ENCODE measurements at places on chromosomes 1 and 21. TPM values are rescaled to one million over a fixed set of nuclear protein-coding genes. Genes with fewer than 3 reads are reported as not detected.
A peak's percentile ranks its signal among the peaks of the same experiment; 100 is the strongest.

GRCh38 chr1:3654549-3655281 is 2.4 kb downstream of the TP73 start:
- DNase-seq, result no peak

GRCh38 chr1:102050556-102050955 is 53.8 kb upstream of the OLFM3 start:
- no peak for DNase-seq

DNA sequence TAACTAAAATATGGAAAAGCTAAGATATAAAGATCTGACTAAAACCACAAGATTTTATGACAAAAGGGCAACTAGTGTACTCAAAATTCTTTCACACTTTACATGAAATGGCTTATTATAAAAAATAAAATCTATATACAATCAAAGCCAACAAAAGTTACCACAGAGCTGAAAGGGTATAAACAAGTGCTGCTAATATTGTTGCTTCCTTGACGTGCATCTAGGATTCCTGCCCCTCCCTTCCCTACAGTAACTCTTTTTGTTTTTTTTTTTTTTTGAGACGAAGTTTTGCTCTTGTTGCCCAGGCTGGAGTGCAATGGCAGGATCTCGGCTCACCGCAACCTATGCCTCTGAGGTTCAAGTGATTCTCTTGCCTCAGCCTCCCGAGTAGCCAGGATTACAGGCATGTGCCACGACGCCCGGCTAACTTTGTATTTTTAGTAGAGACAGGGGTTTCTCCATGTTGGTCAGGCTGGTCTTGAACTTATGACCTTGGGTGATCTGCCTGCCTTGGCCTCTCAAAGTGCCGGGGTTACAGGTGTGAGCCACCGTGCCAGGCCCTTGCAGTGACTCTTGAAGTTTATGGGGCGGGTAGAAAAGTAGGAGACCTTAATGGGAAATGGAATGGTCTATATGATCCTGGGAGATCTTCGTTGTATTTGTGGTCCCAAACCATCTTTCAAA is 4.5 kb downstream of the SRSF4 start:
- no peak for DNase-seq

DNA sequence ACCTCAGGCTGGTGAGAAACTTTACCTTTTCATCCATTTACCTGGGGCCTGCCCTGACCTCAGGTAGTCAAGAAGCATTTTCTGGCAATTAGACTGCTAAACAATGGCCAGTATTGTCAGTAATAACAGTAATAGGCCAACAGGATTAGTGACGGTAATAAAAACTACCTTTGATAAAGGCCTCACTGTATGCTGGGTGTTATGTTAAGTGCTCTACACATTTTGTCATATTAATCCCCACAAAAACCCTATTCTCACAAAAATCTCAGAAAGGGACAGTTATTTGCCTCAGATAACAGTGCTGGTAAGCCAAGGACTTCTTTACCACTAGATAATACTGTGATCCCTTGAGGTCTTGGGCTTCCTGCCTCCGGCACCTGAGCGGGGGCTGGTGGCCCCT is 191.4 kb downstream of the FOXD2 start:
- no peak for DNase-seq

DNA sequence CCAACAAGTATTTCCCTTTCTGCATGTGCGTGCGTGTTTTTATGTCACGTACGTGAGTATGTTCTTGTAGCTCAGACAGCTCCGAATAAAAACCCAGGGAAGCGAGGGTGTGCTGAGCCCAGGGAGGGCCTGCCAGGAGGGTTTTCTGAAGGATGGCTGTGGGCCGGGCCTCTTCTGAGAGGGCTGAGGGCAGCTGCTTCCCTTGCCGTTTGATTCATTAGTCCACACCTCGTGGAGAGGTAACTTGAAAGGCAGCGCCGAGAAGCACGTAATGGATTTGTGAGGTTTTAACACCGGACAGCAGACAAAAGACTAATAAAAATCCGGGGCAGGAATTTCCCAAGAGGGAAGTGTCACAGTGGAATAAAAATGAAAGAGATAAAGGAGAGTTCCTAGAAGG is 29.5 kb downstream of the CD247 start:
- DNase-seq, result no peak

DNA sequence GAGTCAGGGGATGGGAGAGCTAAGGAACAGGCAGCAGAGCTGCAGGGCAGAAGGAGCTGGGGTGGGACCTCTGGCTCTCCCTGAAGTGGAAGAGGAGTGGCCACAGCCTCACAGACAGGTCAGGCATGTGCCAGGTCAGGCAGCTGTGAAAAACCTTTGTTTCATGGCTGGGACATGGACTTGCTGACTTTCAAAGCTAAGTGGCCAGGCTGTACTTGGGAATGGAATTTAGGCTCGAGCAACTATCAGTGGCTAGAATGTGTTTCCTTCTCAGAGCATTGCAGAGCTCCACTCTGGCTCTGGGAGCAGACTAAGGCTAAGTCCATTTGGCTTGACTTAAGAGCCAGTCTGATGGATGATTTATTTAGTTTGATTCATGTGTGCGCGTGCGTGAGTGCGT is 385.1 kb downstream of the LMX1A start:
- DNase-seq, result no peak

- DNase-seq, result no peak
Observed at GRCh38 chr21:41928621-41929220, 25.1 kb downstream of the C2CD2 start.

DNA sequence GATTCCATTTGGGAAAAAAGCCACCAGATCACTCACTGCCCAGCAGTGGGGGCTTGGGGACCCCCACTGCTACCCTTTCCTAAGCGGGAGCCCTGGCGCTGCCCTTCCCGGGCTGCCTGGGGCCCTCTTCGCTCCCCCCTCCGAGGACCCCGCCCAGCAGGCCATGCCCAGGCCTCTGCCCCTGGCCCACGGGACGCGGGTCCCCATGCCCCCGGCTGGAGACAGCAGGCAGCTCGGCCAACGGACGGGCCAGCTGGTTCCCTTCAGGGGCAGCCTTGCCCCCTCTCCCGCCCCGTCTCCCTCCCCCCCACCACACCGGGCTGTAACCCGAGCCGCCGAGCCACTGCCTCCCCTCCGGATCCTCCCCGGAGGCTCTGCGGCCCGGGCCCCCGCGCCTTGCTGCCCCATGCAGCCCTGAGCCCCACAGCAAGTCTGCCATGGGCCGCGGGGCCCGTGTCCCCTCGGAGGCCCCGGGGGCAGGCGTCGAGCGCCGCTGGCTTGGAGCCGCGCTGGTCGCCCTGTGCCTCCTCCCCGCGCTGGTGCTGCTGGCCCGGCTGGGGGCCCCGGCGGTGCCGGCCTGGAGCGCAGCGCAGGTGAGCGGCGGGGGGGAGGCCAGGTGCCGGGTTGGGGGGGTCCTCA is at the start of gene MMP23B:
Gene MMP23B, plus strand, starts transcription at position 392 of the 639 bp plus-strand sequence. Its CDS starts 46 bp downstream, at position 438.
- DNase-seq, result no peak

DNA sequence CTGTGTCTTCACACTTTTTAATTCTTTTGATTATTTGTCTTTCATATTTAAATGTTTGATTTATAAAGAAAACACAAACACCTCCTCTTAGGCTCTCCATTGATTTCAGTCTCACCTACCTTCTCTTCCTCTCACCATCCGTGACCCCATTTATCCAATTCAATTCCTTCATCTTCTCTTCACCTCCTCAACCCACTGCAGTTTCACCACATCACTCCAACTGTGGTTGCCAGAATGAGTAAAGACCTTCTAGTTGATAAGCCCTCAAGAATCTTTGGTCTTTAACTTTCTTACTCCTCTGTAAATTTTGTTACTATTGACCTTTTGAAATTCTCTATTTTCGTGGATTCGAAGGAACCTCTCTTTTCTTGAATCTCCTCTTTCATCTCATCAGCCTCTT is 260.7 kb downstream of the CHRM3 start:
- no peak for DNase-seq

GRCh38 chr1:35650416-35650815 is 9.1 kb upstream of the PSMB2 start:
- DNase-seq, result peak; percentile 47

The CD160 gene
- not detected for total RNA-seq

The PRELP gene
- 0.06 TPM for total RNA-seq

The CD247 gene
- not detected for total RNA-seq

The ANGPTL3 gene
- not detected for total RNA-seq

The SH2D5 gene
- 0.71 TPM for total RNA-seq

The RNF220 gene
- 124 TPM for total RNA-seq

All from LHCN-M2 (cell line).